ENCODE measurements at places on chromosomes 4 and X.

DNA sequence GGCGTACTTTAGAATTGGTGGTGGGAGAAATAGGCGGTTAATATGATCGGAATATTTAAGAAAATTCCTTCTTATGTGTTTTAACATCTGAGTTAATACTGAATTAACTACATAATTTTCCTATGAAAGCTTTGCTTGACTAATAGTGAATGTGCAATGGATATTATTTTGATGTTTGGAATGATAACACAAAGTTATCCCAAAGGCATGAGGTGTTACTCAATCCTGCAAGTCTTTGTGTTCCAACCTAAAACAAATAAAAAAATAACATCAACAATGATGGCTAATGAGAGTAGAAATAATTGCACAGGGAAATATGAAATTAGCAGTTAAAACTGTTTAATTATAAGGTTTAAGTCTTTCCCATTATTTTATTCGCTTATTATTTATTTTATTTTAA lies 183.6 kb upstream of the ARSJ start:
- DNase-seq, result no peak

GRCh38 chr4:53432528-53433424 lies 55.3 kb downstream of the FIP1L1 start:
- no peak for DNase-seq

GRCh38 chrX:104270212-104270611 lies 15.5 kb upstream of the ESX1 start:
- DNase-seq, result no peak

DNA sequence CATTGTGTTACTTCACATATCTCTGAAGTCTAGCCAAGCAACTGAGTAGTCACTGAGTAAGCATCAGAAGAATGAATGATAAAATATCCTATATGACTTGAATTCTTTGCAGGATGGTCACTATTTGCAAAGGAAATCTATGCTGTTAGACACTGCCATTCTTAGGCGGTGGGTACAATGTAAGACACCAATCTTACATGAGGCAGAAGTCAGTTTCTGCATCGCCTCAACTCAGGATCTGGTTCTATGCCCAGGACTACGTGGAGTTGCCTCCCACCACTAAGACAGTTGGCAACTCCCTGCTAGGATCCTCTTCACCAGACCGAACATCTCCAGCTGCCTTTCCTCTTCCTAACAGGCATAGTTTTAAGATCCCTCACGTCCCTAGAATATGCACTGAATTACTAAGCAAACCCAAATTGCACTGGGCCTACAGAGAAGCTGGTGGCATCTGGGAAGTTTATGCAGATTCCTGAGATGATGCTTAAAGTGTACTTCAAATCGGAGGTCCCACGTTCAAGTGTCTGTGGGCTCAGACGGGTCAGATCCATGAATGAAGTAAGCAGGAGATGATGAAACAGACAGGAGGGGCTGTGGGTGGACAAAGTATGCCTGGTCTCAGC lies 45.6 kb downstream of the SEL1L3 start:
- DNase-seq, result no peak

GRCh38 chrX:107504006-107504405 lies 54.6 kb downstream of the FRMPD3 start:
- DNase-seq, result no peak

GRCh38 chr4:83643036-83643435 lies 107.1 kb downstream of the GPAT3 start:
- no peak for DNase-seq

DNA sequence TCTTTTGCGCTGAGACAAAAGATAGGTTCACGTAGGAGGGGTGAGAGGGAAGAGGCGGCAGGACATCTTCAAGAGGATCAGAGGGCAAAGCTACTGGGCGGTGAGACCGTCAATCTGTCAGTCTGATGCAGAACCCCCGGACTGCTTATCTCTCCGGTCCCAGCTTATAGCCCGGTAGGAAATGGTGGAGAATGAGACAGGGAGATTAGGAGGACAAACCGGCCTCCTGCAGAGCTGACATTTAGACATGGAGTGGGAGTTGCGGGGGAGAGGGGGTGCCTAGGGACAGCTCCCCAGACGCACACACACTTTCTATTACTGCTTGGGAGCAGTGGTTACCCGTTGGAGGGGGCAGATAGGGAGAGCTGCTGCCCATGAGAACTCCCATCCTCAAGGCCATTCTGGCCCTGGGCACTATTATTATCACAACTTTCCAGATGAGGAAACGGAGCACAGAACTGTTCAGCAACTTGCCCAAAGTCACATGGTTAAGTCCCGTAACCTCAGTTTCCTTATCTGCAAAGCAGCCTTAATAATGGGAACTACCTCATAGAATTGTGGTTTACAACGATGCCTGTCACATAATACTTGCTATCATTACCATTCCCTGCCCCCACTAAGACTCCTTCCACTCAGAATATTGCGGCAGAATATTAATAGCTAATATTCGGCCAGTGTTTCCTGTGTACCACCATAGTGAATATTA lies 1.1 kb upstream of the HDAC6 start:
- no peak for DNase-seq

DNA sequence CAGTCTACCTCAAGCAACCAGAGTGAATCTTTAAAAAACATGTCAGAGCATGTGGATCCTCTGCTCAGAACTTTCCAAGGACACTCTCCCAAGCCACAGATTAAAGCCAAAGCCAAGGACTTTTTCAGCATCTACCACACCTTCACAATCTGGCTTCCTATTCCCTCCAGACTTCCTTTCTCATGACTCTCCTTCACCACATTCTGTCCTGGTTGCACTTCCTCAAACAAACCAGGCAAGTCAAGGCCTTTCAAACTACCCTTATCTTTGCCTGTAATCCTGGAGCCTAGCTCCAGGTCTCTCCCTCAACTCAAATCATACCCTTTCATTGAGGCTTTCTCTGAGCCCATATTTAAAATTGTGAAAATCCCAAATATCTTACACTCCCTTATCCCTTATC lies 191.6 kb upstream of the GALNTL6 start:
- DNase-seq, result no peak

GRCh38 chr4:128974136-128974581 lies 119.2 kb downstream of the SCLT1 start:
- peak; percentile 5 for DNase-seq

DNA sequence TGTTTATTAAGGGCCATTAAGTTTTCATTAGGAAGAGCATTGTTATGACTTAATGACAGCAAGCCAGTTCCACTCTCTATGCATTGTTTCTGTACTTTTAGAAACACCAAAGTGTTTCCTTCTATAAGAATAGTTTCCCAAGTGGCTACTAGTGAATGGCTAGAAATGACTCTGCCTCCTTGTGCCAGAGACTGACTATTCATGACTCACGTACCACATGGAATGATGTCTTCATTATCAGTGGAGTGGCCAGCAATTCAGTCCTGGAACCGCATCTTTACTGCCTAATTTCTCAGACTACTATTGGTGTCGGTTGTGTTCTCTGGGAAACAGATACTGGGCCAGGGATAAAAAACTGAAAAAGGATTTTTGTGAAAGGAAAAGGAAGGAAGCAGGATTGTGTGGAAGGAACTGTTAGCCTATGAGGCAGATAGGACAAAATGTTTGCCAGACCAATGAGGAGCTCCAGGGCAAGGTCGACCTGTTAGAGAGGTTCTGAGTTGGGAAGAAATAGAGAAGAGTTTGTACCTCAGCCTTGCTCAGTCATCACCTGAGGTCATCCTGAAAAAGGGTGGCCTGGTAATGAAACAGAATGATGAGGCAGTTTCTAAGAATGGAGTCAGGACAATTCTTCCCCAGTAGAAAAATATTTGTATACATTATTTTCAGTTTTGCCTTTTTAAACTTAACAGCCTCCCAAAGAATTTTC lies 218.6 kb downstream of the SPCS3 start:
- DNase-seq, result no peak

GRCh38 chrX:107008034-107008433 lies 8.0 kb upstream of the MORC4 start:
- DNase-seq, result no peak

DNA sequence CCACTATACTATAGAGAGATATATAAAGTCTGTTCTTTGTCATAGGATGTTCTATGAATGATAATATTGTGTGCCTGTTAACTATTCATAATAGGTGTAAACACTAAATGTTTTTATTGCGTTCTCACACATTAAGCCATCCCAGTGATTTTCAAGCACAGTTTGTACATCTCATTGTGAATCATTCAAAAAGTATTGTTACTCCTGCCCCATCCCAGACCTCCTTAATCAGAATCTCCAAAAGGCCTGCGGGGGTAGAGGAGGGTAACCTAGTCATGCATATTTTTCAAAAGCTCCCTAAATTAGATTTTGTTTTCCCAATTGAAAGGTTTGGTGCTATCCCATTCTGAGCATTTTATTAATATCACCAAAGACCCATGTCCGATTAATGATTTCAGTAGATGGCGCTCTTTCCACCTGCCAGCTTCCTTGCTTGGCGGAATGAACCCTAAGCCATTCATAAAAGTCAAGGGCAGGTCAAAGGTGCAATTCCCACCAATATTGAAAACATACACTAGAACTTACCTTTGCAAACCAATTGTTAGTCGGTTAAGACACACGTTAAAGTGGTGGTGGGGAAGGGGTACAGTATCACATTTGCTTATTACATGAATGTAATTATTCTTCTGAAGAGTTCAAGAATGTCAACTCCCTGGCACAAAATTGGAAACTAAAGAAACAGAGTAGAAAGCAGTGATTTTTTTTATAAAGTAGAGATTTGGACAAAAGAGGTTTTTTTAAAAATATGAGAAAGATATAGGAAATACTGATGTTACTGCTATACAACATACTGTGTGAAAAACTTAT lies 5.8 kb upstream of the TET2 start:
- DNase-seq, result peak; percentile 42

DNA sequence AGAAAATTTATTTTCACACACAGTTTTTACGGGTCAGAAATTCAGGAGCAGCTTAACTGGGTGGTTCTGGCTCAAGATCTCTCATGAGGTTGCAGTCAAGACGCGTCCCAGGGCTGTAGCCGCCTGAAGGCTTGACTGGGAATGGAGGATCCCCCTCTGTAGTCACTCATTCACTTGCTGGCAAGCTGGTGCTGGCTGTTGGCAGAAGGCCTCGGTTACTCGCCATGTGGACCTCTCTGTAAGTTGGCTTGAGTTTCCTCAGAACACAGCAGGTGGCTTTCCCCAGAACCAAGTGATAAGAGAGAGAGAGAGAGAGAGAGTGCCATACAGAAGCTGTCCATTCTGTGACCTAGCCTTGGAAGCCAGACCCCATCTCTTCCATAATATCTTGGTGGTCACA lies 132.8 kb downstream of the DCLK2 start:
- no peak for DNase-seq

DNA sequence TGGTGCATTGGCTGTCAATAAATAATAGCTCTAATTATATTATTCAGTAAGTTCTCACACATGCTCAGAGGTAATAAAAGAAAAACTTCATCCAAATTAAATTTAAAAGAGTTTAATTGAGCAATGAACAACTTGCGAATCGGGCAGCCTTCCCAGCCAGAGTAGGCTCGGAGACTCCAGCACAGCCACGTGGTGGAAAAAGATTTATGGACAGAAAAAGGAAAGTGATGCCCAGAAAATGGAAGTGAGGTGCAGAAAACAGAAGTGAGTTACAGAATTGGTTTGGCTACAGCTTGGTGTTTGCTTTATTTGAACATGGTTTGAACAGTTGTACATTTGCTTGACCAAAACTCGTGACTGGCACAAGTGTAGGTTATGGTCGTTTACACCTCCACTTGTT lies 13.6 kb upstream of the BOD1L1 start:
- no peak for DNase-seq

- DNase-seq, result peak; percentile 3
These were observed 283.2 kb downstream of the ARHGAP10 start for GRCh38 chr4:148015058-148015457.

DNA sequence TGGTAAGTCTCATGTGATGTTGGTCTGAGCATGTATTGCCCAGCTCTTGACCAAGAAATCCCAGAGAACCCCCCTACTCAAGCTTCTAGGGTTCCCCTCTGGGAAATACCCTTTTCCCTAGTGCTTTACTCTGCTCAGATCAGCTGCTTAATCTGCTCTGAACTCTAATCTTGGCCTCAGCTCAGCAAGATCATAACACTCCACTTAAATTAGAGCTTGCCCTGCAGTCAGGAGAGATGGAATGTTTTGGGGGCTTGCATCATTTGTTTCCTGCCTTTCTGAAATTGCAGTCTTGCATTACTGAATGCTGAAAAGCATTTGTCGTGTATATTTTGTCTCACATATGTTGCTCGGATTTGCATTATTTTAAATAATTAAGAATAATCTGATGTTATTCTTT lies 1153.6 kb downstream of the FSTL5 start:
- no peak for DNase-seq

GRCh38 chrX:45888518-45888917 lies 656.7 kb downstream of the ZNF674 start:
- DNase-seq, result no peak

DNA sequence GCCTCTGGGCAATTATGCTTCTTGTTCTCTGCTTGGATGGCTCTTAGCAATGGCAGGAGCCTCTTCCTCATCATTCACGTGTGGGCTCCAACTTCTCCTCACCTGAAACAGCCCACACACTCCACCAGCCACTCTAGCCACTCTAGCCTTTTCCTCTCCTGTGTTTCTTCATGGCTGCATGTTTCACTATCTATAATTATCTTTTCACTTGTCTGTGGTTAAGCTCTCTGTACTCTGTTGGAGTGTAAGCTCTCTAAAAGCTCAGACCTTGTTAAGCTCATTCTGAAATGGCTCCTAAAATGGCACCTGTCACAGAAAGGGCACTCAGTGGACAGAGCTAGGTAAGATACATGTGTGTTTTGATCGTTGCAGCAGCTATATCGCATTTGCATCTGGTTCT lies 80.0 kb downstream of the SH3KBP1 start:
- DNase-seq, result no peak

- DNase-seq, result no peak
These were observed 503.5 kb upstream of the ARX start for GRCh38 chrX:25519258-25519657.

- DNase-seq, result no peak
These were observed 284.9 kb downstream of the IL15 start for GRCh38 chr4:141921293-141921692.

DNA sequence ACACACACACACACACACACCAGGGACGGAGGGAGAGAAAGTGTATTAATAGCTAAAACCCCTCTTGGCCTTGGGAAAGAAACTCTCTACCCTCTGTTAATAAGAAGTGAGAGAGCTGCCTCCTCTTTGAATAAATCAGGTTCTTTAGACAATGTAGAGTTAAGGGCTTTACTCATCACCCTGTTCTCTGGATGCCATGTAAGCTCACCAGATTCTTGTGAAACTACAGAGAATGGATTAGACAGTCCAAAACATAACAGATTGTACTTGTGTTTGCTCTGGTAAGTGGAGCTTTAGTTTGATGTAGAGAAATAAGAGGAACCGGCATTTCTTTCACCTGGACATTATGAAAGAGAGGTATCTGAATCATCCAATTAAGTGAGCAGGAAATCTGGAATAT lies 263.2 kb downstream of the DMD start:
- no peak for DNase-seq

Data from large intestine (tissue), 12 donors.